T-helper 2 cell (primary cell): ENCODE measurements at places on chromosomes 3 and 15.

DNA sequence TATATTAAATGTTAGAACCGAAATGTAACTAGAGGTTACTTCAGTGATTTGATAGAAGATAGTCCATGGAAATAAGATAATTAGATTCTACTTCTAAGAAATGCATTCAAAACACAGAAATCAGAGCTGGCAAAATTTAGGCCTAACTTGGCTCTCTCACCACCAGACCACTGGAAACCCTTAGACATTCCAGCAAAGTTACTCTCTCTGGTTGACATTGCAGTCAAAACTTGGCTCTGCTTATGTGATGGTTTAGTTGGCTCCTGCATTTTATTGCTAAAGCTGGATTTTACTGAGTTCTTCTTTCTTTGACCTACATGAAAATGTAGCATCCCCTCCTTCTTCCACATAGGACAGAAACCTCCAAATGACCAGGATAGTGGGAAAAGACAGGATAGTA, 35.4 kb upstream of the CBLB start:
- DNase-seq: no peak

- DNase-seq: no peak
Observed at GRCh38 chr3:14862661-14863230, 44.0 kb downstream of the FGD5 start.

DNA sequence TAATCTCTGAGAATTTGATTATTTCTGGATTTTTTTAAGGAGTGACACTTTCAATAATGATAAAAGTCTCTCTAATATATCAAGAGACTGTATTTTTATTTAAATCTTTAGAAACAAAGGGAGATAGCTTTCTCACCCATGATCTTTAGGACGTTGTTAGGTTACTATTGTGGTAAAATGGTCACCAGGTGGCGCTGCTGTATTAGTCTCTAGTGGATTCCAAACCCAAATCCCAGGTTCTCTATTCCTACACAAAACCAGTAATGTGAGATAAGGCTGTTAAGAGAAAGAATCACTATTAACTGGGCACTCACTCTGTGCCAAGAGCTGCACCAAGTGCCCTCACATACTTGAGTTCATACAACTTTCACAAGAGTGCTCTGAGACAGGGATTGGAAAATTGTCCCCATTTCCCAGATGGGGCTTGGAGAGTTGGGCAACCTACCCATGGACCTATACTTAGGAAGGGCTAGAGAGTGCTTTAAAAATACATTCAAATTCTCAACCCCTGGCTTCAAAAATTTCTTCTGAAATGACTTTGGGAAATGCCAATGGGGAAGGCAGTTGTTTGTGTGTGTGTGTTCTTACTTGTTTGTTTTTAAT, 593.4 kb upstream of the TGFBR2 start:
- peak; percentile 14 for DNase-seq

- no peak for DNase-seq
Observed at GRCh38 chr3:37995652-37996641, 5.4 kb downstream of the VILL start.

DNA sequence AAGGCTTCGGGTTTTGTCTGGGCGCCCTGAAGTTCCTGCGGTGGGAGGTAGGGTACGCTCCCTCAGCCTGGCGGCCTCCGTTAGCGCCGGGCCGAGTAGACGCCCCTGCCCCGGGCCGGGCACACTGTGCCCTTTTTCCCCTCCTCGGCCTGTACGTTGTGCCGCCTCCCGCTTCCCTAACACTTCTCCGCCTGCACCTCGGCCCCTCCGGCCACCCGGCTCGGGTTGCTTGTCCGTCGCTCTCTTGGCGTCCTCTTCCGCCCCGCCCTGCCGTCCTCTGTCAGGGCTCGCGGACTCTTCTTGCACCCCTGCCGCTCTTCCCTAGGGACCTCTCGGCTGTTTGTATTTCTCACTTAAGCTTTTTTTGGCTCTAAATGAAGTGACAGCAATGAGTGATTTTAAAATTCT, 384 bp downstream of the KNL1 start:
- DNase-seq: no peak

DNA sequence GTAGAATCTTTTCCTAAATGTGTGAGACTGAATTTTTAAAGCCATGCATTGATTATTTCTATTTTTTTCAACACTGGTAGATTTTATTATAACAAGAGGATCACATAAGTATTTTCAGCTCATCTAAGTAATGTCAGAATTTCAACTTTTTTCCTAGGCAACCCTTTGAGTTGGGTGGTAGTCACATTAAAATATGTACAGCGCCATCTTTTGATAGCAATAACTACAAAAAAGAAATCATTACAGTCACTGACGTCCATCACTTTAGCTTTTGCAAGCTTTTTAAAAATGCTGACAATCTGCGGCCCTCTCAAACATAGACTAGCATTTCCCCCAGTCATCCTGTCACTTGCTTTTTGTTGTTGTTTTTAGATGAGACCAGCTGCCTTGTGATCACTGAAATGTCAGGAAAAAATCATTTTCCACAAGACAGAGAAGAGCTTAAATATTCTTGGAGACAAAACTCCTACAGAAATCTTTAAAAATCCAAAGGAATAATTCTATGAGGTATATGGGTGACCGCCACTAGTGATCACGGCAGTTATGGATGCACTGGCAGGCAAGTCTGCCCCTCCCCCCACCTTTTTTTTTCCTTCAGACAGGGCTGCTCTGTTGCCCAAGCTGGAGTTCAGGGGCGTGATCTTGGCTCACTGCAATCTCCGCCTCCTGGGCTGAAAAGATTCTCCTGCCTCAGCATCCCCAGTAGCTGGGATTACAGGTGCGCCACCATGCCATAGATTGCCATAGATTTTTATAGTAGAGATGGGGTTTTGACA, 384.0 kb upstream of the KCNMB2 start:
- DNase-seq: no peak

DNA sequence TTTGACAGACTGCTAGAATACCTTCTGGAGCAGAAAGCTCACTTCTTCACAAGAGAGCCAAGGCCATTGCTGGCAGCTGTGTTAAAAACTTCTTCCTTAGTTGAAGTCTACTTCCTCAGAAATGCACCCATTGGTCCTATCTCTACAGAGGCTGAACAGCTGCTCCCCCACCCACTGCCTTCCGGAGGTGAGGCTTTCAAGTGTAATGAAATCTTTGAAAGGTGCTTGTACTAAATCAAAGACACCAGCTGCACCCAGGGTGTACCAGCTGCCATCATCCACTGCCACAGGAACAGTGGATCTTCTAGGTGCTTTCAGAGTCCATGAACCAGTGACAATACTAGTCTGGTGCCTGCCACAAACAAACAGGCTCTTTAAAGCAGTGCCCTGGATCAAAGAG, 26.4 kb upstream of the HERC1 start:
- DNase-seq: peak; percentile 91

DNA sequence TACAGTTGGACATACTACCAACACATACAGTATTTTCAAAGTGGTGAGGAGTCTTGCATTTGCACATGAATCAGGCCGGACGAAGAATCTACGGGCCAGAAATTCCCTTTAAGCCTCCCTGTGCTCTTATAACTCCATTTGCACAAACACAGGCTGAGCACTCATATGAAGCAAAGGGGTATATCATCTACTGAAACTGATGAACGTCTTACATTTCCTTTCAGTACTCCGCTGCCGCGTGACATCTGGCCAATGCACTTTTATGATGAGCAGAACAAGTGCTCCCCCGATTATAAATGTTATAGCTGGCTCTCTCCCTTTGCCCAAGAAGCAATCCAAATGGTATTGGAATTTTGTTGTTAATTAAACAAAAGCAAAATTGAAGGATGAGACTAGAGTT, 110.3 kb upstream of the ICE2 start:
- DNase-seq: no peak
